ENCODE measurements at places on chromosomes 5 and 9. TPM values are rescaled to one million over a fixed set of nuclear protein-coding genes. Genes with fewer than 3 reads are reported as not detected.
A peak's percentile ranks its signal among the peaks of the same experiment; 100 is the strongest.

GRCh38 chr5:126938466-126938865 lies 91.9 kb downstream of the MARCHF3 start:
- peak; percentile 57 for DNase-seq

CEP72 gene
- 23.6 TPM for total RNA-seq

- DNase-seq, result no peak
Observed at GRCh38 chr9:75892216-75892911, 1.9 kb downstream of the PCSK5 start.

GPR150 gene
- total RNA-seq, result not detected

DNA sequence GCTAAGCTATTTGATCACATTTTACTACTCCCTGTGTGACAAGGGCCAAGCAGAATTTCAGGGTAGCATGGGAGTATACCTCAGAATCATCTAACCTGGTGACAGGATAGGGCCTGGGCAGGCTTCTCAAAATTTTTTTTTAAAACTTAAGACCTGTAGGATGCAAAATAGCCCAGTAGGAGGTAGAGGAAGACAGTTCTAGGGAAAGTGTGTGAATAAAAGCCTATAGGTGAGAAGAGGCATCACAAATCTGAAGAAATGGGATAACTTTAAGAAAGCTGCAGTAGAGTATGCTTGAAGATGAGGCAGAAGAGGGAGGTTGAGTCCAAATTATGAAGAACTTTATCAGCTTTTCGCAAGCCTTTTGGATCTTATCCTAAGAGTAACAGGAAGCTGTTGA lies 32.3 kb downstream of the CNTRL start:
- DNase-seq, result peak; percentile 27

KIAA0825 gene
- total RNA-seq, result 0.23 TPM

- peak; percentile 34 for DNase-seq
Observed at GRCh38 chr9:138022121-138022741, 144.6 kb downstream of the CACNA1B start.

DNA sequence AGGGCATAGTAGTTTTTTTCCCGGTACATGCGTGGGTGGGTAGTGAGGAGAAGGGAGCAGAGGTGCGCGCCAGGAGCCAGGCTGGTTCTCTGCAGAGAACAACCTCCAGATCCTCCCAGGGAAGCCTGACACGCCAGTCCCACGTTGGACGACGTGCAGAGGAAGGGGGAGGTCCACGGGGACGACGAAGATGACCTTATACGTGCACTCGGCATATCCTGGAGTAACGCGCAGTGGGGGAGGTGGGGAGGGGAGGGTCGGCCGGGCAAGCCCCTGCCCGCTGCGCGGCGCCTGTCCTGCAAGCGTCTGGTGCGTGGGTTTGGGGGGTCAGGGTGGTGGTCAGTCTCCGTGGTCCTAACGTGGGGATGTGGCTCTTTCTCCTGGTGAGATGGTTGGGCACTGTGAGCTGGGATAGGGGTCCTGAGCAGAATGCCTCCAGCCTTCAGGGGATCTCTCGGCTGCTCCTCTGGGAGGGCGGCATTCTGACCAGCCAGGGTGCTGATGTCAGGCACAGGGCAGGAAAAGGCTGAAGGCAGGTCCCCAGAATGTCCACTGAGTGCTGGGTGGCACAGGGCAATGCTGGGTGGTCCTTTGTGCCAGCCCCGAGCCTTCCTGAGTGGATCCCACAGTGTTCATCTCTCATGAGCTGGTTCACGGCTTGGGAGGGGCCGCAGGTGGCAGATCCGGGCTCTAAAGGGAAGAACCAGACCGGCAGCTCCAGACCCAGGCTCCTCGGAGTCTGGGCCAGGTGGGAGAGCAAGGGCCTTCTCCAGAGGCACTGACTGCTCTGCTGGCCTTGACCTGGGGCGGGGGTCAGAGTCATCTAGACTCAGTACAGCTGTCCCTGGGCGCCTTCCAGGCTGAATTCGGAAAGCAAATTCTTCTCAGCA lies 10.5 kb upstream of the SCGB3A1 start:
- DNase-seq, result no peak

DNA sequence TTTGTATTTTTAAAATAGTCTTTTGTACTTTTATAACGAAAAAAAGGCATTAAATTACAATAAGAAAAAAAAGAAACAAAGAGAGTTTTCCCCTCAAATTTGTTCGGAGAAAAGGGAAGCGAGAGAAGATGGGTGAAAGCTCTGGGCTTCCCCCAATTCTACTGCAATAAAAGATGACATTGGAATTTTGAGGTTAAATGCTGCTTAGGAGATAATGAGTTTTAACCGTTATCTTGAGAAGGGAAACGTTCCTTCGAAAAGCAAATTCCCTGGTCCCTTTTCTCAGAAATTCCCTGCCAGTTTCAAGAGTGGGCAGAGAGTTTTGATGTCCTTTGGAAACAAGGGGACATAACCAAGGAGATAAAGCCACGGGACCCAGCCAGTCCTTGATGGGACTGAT lies 18.4 kb upstream of the ERGIC1 start:
- DNase-seq, result no peak

DNA sequence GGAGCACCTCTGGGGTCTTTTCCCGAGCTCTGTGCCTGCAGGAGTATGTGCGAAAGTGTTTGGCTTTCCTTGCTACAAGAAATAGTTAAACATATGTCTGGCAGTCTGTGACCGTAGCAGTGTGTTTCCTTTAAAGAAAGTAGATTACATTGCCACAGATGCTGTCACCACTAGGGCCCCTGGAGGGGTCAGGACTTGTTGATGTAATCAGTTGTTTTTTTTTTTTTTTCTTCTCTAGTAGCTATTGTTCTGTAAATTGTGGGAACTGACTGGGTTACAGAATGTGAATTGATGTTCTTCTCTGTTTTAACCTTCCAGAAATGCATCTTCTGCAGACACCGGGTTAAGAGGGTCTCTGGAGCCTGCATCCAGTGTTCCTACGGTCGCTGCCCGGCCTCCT lies 345.6 kb downstream of the KDM4C start:
- no peak for DNase-seq

PTGES gene
- 21.0 TPM for total RNA-seq

DNA sequence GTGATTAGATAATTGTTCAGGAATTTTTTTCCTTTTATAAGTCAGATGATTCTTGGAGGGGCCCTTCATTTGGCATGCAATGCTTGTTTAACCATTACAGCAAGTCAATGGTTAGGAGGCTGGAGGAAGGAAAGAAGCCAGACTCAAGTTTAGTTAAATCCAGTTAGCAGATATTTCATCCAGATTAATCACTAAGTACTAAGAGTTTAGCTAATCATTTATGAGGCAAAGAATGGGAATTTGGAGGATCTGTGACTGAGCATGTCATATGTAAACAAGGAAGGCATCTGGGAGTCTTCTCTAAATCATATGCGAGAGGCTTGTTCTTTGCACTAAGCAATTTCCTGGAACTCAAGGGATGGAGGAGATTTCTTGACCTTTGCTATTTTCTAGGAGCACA lies 145.3 kb upstream of the SGCD start:
- DNase-seq, result no peak

GRCh38 chr9:82670726-82671125 lies 392.2 kb downstream of the RASEF start:
- DNase-seq, result no peak

GRCh38 chr9:106127776-106128175 lies 433.4 kb downstream of the TMEM38B start:
- peak; percentile 4 for DNase-seq

Measured in PC-3 (cell line).